ENCODE measurements at places on chromosomes 3 and 15.

GRCh38 chr15:74179983-74180880 lies 6.7 kb downstream of the ISLR start:
- peak; percentile 69 for DNase-seq

- DNase-seq = no peak
Measured at GRCh38 chr3:38364721-38365400, 18.3 kb downstream of the XYLB start.

DNA sequence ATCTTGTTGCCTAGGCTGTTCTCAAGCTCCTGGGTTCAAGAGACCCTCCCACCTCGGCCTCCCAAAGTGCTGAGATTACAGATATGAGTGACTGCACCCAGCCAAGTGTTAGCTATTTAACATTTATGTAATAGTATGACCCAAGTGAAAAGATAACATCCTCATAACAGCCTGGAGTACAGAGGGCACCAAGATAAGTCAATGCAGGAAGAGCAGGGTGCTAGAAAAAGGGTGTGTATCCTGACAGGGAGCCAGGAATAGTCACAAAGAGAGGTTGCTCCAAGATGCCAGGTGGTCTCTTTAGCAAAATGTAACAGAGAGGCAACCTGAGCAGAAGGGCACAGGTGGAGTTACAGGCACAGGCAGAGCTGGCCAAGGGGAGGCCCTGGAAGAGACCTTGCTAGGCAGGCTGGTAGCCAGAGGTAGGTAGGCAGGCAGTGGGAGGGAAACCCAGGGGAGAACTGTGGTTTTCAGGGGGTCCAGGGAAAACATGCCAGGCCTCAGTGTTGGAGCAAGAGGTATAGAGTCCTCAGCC lies 277.4 kb downstream of the ERC2 start:
- DNase-seq = no peak

DNA sequence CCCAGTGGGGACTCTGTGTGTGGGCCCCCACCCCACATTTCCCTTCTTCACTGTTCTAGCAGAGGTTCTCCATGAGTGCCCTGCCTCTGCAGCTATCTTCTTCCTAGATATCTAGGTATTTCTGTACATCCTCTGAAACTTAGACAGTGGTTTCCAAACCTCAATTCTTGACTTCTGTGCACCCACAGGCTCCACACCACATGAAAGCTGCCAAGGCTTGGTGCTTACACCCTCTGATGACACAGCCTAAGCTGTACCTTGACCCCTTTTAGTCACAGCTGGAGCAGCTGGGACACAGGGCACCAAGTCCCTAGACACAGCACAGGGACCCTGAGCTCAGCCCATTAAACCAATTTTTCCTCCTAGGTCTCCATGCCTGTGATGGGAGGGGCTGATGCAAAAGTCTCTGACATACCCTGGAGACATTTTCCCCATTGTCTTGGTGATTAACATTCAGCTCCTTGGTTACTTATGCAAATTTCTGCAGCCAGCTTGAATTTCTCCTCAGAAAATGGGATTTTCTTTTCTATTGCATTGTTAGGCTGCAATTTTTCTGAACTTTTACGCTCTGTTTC lies 304.5 kb downstream of the OTOL1 start:
- no peak for DNase-seq

DNA sequence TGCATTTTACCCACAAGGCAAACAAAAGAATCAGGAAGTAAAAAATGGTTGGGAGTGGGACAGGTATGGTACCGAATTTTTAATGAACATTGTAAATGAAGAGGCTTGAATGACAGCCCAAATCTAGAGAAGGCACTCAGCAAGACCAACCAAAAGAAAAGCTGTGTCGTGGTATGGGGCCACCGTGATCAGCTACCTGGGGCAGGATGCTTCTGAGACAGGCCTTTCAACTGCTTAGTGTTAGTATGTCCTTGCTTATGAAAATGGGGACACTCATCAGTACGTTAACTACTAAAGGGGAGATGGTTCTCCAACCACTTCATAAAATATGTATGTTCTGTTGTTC lies 228.7 kb upstream of the ST8SIA2 start:
- no peak for DNase-seq

GRCh38 chr3:16066545-16066944 lies 107.9 kb upstream of the GALNT15 start:
- no peak for DNase-seq

- no peak for DNase-seq
Measured at GRCh38 chr3:55630921-55631299, 143.8 kb upstream of the WNT5A start.

GRCh38 chr3:11273891-11274291 lies 1.7 kb downstream of the ATG7 start:
- no peak for DNase-seq

DNA sequence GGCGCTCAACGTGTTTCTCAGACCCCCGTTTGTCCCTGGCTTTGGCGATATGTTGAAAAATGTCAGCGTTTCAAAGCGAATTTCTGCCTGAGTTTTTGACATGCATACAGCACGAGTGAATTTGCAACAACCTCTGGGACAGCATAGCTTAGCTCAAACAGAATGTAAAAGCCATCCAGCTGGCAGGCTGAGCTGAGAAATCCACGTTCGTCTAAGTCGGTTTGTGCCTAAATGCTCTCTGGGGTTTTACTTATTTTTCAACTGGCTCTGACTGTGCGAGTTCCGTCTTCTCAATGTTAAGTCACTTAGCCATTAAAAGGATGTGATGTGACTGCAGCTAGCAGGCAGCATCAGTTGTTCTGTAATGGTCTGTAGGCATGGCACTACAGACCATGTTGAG lies 243.5 kb upstream of the SLCO3A1 start:
- no peak for DNase-seq

DNA sequence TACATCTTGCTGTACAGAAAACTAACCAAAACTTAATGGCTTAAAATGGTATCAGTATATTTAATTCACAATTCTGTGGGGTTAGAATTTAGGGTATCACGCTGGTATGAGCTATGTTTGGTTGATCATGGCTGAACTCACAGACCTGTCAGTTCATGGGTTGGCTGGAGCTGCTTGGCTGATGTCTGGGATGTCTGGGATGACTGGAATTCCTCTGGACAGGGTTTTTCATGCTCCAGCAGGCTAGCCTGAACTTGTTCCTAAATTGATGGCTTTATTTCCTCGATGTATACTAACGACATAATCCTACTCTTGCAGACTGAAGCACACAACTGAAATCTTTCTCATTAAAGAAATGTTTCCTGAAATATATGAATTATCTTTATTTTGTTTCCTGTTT lies 338.9 kb upstream of the GBE1 start:
- DNase-seq = no peak

GRCh38 chr3:17544632-17545031 lies 197.8 kb downstream of the TBC1D5 start:
- no peak for DNase-seq

GRCh38 chr3:14949126-14949525 lies 1.7 kb downstream of the NR2C2 start:
- no peak for DNase-seq

- DNase-seq = no peak
Measured at GRCh38 chr15:55267401-55268175, 22.0 kb downstream of the RAB27A start.

DNA sequence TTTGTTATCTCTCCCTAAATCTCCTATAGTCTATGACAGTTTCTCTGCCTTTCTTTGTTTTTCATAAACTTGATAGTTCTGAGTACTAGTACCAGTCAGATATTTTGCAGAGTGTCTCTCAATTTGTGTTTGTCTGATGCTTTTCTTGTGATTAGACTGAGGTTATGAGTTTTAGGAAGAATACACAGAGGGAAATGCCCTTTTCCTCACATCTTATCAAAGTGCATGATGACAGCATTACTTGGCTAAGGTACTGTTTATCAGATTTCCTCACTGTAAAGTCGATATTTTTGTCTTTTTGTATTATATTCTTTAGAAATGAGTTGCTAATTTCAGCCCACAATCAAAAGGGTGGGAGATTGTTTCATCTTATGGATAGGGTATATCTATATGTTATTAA lies 45.6 kb downstream of the GLCE start:
- DNase-seq = no peak

DNA sequence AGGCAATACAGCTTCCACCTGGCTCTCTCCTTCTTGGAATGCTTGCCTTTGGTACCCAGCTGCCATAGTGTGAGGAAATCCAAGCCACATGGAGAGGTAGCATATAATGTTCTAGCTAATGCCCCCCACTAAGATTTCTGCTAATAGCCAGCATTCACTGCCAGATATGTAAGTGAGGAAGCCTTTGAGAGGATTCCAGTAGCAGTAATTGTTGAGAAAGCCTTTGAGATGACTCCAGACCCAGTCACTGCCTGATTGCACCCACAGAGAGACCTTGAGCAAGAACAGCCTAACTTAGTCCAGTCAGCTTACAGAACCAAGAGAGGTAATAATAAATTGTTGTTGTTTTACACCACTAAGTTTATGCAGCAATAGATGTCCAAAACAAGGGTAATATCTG lies 63.1 kb downstream of the STRIT1 start:
- peak; percentile 67 for DNase-seq

DNA sequence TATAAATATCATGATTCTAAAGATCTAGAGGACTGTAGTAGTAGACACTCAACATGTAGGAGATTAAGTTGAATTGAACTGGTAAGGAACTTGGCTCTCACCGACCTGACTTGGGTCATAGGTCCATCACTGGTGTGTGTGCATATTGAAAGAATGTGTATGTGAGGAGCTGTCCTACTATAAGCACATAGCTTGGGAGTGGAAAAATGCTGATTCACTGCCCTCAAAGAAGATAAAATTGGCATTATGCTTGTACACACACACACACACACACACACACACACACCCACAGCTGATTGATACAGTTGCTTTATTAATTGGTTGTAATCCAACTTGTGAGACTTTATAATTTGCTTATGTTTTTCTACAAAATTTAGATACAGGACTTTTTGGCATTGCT lies 411.0 kb upstream of the NR2F2 start:
- DNase-seq = no peak

GRCh38 chr3:25831578-25831977 lies 41.7 kb downstream of the OXSM start:
- peak; percentile 33 for DNase-seq

DNA sequence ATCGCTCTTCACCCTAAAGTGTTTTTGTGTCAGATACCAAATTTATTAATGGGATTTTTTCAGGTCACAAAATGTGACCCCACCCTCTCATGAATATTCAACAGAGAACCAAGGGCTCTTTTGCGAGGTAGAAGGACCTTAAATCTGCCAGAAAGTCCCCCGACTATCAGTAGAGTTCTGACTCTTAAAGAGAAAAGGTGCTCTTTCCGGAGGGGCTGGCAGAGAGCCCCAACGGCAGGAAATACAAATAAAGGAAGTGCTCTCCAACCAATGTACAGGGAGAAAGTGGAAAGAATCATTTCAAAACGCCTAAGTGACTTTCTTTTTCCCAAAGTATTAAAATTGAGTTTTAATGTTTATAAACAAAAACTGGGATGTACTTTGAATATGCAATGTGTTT lies 517.2 kb downstream of the FOXP1 start:
- DNase-seq = no peak

DNA sequence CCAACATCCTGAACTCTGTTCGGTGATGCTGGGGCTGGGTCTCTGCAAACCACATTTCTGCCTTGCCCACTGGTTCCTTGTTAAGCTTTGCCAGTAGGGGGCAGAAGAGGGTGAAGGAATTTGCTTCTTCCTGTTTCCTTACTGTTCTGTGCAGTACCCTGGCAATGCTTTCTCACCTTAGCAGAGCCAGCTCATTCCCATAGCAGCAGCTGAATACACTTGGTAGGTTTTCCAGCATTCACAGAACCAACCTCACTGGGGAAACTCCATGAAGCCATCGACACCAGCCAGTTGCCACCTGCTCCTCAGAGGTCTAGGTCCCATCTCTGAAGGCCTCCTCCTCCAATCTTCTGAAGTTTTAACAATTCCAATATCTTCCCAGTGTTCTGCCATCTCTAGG lies 308.4 kb downstream of the PDCD6IP start:
- DNase-seq = no peak

DNA sequence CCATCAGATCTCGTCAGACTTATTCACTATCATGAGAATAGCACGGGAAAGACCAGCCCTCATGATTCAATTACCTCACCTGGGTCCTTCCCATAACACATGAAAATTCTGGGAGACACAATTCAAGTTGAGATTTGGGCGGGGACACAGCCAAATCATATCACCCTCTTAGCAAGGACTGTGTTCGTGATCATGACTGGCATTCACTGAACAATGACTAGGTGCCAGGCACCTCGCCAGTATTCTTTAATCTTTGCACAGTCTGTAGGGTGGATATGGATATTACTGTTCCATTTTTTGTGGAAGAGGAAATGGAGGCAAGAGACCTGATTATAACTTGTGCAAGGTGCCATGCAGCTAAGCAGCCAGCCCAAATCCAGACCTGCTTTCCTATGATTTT lies 77.5 kb downstream of the IGF1R start:
- DNase-seq = no peak

GRCh38 chr15:100929641-100930042 lies 10.5 kb downstream of the LRRK1 start:
- no peak for DNase-seq

GRCh38 chr3:46463868-46464241 lies 850 bp downstream of the LTF start:
- DNase-seq = no peak

GRCh38 chr3:117278424-117279190 lies 569.0 kb downstream of the TUSC7 start:
- DNase-seq = no peak

GRCh38 chr3:177820683-177821316 lies 623.5 kb upstream of the TBL1XR1 start:
- no peak for DNase-seq

- DNase-seq = no peak
Measured at GRCh38 chr3:38047896-38048295, 8.9 kb downstream of the DLEC1 start.

DNA sequence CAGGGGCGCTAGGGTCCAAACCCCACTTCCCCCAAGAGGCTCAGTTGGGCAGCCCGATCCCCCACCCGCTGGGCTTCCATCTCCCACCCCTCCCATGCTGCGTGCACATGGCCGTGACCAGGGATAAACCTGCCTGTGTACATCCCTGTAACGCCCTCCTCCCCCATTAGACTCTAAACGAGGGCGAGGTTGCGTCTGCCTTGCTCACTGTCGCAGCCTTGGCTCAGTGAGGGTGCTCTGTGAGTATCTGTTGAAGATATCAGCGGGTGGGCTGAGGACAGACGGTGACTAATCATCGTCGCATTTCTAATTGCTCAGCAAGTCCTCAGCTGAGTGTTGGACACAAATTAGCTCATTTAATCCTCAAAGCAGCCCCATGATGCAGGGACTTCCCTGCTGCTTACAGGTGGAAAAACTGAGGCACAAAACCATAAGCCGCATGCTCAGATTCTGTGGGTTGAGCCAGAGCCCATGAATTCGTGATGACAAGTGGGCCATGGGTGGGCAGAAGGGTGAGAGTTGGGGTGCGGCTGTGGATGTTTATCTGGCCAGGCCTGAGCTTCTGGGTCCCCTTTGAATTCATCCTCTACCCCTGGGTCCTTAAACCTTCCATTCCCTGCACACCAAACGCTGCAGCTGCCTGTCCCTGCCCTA lies 26.0 kb downstream of the FBLN2 start:
- DNase-seq = peak; percentile 23
